ENCODE measurements at places on chromosomes 7 and 10.

- no peak for DNase-seq
Measured at GRCh38 chr10:59281861-59282260, 80.5 kb downstream of the FAM13C start.

GRCh38 chr7:138887872-138888656 lies 90.1 kb upstream of the ATP6V0A4 start:
- no peak for DNase-seq

GRCh38 chr10:71835671-71836595 lies 15.1 kb downstream of the PSAP start:
- DNase-seq, result no peak

DNA sequence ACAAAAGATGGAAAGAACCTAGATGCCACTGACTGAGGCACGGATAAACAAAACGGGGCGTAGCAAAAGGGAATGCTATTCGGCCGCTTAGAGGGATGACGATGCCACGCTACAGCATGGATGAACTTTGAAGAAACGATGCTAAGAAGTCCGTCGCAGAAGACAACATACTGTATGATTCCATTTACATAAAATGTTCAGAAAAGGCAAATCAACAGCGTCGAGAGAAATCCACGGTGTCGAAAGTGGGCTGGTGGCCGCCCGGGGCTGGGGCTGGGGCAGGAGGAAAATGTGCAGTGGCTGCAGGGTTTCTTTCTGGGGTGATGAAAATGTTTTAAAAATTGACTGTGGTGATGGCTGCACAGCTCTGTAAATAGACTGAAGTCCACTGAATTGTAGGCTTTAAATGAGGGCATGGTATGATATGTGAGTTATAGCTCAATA lies 24.1 kb downstream of the GNA12 start:
- no peak for DNase-seq

DNA sequence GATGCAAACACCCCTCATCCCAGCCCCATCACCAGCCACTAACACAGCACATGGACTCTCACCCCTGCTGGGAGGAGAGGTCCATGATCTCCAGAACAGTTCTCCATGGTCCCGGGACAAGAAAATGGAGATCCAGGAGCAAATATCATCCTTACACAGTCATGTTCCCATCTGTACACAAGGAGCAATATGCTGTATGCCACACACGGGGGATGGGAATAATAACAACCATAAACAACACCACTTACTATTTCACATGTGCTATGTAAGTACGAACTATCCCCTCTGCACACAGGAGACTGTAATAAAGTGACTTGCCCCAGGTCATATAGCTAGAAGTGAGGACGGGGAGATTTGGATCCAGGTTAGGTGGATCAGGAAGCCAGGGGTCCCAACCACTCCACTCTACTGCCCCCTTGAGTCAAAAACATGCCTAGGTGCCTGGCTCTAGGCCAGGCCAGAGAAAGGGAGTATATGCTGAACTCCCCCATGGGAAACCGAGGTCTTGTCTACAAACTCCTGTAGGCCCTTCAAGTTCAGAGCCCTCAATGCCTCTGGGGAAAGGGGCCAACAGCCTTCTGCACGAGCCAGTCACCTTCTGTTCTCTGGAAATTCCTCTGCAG lies 34.1 kb downstream of the LRRC20 start:
- DNase-seq, result peak; percentile 64

DNA sequence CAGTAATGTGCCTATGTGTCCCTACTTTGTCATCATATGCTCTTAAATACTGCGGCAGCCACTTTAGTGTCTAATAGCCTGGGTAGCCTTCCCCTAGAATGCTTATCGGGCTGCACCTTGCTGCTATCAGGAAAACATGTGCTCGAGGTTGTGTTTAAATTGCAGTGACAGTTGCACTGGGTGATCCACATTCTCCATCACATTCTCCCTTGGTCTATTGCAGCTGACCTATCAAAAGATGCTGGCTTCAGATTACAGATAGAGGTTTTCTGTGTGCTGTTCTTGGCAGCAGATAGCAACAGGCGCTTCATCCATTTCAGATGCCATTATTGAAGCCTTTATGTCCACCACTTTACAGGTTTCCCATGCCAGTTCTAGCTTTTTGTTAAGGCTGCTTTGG lies 130.1 kb upstream of the MDFIC start:
- DNase-seq, result no peak
